BE2C (cell line): ENCODE measurements at places on chromosomes 4 and X.

- DNase-seq, result no peak
Measured at GRCh38 chr4:126851391-126851790, 781.4 kb upstream of the INTU start.

- no peak for DNase-seq
Measured at GRCh38 chr4:151785484-151786157, 24.8 kb upstream of the GATB start.

DNA sequence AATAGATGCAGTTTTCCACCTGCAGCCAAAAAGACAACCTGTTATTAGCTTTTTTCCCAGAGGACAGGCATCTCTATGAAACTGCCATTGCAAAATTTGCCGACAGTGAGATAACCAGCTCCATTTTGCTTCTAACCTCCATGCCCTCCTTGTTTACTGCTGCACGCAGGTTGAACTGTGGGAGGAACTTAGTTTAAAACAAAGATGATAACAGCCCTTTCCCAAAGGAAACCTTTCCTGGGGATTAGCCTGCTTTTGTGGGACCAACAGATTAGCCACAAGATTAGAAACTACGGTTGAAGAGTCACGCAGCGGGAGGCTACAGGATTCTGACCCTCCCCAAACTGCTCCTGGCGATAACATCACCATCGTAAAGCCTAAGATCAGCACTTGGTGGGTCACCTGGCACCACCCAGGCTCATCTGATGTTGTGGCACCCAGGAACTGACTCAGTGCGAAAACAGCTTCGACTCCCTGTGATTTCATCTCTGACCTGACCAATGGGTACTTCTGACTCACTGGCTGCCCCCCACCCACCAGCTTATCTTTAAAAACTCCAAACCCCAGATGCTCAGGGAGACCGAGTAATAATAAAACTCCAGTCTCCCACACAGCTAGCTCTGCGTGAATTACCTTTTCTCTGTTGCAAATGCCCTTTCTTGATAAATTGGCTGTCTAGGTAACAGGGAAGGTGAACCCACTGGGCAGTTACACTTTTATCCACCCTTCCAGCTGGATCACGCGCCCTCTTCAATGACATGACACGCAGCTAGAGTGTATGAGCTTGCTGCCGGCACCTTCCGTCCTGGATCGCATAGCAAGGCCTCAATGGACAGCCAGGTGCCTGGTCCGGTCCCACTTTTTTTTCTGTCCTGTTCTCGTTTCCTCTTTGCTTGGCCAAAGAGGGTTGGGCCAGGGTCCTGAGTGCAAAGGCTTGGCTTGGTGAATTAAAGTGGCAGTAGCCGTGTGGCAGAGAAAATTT lies 27.2 kb downstream of the NOP14 start:
- no peak for DNase-seq

GRCh38 chr4:155946486-155946885 lies 7.2 kb downstream of the CTSO start:
- DNase-seq, result no peak

- no peak for DNase-seq
Measured at GRCh38 chrX:110399497-110399896, 40.8 kb downstream of the RTL9 start.

- DNase-seq, result no peak
Measured at GRCh38 chrX:16418650-16419049, 231.3 kb upstream of the S100G start.

DNA sequence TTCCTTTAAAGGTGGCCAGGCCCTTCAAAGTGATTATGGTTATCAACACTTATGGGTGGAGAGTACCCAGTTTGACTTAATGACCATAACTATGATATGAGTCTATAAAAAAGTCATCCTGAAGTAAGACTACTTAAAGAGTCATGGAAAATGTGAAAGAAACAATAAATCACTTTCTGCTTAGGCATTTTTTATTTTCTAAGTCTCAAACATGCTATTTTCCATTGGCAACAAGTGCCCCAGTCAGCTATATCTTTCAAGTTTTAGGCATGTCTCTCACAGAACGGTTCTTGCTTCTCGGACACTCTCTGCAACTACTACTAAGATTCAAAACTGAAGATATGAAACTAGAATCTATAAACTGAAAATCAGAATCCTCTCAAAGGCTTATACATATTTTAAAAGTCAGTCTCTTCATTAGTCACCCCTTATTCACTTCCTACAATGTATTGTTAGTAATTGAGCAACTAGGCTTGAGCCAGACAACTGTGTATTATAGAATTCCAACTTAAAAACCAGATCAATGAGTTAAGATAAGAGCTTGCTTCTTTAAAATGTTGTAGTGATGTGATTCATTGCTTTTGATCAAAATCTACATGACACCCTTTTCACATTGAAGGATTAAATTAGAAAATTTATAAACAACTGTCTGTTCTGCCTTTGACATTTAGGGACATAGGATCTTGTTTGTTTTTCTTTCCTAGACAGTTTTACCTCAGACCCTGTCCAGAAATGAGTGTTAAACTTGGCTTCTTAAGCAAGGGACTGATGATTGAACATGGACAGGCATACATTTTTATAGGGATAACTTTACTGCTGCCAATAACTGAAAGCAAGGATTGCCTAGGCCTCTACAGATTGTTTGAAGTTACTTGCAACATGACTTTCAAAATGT lies 2.9 kb downstream of the ANTXR2 start:
- DNase-seq, result no peak

- no peak for DNase-seq
Measured at GRCh38 chrX:117995378-117995777, 121.2 kb downstream of the KLHL13 start.

GRCh38 chr4:3419836-3420605 lies 21.7 kb upstream of the HGFAC start:
- DNase-seq, result peak; percentile 2
